ENCODE measurements at places on chromosomes 12 and 14.

- no peak for DNase-seq
These were observed 9.8 kb upstream of the FERMT2 start for GRCh38 chr14:52960627-52961026.

GRCh38 chr12:12714276-12715021 is 2.7 kb upstream of the CDKN1B start:
- no peak for DNase-seq

DNA sequence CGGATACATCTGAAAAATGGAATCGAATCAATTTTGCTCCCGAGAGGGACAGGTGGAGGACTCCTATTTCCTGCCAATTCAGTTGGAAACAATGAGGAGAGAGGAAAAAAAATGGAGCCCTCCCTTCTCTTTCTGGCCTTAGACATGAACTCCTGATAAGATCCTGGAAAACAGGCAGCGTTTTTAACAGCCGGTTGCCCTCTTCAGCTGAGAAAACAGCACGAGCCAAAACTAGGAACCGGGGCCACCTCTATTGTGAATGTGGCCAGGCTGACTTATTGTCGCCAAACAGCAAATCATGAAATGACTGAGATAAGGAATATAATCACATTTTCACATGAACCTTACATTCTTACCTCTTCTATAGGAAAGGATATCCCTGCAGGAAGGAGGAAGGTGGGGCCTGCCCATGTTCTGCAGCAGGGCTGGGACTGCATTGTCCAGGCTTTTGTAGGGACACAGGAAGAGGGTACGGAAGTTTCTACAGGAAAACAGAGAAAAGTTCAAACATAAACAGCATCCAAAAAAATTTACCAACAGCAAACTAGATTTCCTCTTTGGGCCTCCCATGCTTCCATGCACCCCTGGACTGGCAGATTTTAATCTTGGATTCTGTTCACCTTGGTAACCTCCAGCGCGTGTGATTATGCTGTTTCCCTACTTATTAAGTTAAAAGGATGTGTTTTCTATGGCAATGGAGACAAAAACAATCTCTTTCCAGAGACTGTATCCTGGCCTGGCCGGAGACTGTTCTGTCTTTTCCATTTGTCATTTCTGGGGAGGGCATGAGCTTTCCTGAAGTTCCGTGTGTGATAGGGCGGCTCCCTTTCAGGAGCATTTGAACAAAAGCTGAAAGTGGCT is 29.0 kb upstream of the ELK3 start:
- DNase-seq = no peak

GRCh38 chr12:26979733-26980132 is 34.5 kb downstream of the TM7SF3 start:
- DNase-seq = no peak

DNA sequence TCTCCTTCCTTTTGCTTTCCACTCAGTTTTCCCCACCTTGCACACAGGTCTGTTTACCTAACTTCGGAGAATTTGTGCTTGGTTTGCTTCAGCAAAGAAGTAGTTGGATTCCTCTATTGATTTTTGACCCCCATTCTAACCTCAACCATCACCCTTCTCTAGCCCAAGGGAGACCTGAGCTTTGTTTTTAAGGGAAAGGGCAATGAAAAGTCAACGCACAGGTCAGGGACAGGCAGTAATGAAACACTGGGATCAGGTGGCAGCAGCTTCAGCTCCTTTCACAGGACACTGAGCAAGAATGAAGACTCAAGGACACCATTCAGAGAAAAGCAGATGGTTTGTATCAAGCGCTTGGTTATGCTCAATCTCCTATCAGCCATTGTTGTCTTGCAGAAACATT is 46.9 kb upstream of the KRR1 start:
- no peak for DNase-seq

DNA sequence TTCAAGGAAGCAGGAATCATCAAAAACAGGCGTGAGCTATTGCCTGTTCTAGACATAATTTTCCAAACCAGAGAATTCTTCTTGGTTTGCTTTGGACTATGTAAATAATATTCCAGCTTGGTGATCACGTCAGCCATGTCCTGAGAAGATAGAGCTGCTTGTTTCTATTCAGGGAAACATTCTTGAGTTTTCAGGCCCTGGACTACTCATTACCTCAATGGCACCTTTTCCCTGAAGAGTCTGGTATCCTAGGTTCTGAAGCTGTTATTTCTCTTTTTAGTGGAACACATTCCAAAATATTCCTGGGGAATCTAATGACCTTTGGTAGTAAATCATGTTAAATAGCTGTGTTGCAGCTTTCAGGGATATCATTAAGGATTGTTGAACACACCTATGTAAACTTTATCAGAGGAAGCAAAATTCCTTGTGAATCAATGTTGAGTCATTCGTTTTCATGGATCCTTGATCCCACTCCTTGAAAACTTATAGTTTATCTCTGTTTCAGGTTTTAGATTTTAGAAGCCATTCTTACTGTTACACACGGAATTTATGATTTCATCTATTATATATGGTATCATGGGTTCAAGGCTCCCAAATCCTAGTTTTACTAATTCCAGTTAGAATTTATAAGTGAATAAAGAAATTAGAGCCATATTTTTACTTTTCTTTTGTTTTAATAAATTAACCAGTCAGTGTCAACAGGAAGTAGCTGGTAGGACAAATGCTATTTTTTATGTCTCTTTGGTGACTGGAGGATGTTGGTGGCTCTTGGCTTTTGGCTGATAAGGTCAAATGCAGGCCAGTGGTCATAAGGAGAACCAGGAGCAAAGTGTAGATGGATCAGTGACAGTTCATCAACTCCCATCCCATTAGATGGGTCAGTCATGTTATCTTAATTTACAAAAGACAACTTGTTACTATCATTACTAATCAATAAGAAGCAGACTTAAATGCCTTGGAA is 380.1 kb downstream of the ZFP36L1 start:
- no peak for DNase-seq

DNA sequence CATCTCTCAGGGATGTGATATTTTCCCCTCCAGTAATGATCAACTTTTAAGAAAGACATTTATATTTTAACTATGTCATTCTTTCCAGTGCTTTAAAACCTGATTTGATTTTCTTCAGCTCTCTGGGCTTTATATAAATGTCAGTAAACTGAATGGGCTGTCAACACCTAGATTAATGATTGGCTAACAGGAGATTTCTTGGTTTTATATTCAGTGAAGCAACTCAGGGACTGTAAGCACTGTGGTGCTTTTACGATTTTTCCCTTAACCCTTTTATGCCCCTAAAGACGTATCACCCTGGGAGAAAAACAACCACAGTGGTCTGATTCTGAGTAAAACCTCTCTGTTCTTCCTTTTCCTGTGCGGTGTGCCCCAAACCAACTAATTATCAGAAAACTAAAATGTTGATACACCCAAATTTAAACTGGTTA is 38.0 kb downstream of the PTGER2 start:
- no peak for DNase-seq

GRCh38 chr12:19547271-19547671 is 108.0 kb downstream of the AEBP2 start:
- no peak for DNase-seq

- DNase-seq = no peak
These were observed 119.7 kb downstream of the FGD4 start for GRCh38 chr12:32519047-32519446.

DNA sequence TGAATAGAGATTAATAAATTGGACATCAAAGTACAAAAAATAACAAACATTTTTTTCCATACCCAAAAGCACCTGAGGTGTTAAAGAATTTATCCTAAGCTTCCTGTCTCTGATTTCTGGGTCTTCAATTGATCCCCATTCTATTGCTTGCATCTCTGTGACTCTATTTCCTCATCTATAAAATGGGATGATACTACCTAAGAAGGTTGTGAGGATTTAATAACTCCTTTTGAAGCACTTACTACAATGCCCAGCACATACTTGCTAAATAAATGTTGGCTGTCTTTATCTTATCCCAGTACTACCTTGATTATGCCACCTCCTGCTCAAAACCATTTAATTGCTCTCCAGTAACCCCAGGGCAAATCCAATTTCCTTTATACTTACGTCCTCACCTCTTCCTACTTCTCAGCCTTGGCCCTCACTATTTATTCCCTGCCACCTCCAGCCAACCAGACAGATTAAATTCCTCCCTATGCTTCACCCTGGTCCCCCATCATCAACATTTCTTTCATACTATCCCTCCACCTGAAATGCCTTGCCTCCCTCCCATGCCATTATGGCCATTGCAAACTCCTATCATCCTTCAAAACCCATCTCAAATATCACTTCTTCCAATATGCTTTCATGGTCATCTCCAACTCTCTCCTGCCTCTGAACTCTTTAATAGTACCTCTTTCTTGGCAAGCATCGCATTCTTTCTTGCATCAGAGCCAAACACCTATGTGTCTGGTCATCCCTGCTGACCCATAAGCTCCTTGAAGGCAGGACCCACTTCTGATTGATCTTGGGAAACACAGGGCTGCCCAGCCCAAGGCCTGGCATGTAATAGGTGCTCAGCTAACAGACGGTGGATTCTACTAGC is 7.9 kb upstream of the ASIC1 start:
- no peak for DNase-seq

GRCh38 chr12:4434301-4434700 is 11.3 kb downstream of the FGF6 start:
- DNase-seq = no peak

DNA sequence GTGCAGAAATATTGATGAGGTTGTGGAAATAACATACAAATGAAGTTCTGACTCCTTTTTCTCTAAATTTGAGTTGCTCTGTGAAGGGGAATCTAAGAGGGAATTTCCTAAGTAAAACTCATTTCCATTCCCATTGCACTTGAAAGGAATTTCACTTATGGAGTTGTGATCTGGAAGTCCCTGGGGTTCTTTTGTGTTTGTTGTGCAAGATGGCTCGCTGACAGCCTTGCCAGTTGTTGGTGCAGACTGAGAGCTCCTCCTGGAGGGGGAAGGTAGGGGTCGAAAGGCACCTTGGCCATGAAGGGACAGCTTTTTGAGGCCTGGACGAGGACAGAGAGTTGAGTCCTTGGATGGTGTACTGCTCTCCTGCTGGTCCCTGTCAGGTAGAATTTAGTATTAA is 72.0 kb downstream of the C12orf56 start:
- no peak for DNase-seq

All from stimulated activated CD8-positive, alpha-beta memory T cell treated with anti-CD3 and anti-CD28 coated beads, Interleukin-4, amount 100 ng/mL, for 4 hours (primary cell).